ENCODE measurements at places on chromosomes 3 and 15.
A peak's percentile ranks its signal among the peaks of the same experiment; 100 is the strongest.

- H3K27me3 ChIP-seq = no peaks in the 10 kb centered on the region
- H3K36me3 ChIP-seq = no peaks in the 10 kb centered on the region
- peaks cover 5% of the 10 kb centered on the region for H3K4me1 ChIP-seq
Observed at GRCh38 chr15:63473007-63473748, 31.2 kb upstream of the USP3 start.

- no peak overlapping the region for H3K27ac ChIP-seq
- no peaks in the 10 kb centered on the region for H3K27me3 ChIP-seq
- H3K4me1 ChIP-seq = no peaks in the 10 kb centered on the region
- DNase-seq = no peak
- no peak overlapping the region for H3K4me3 ChIP-seq
- H3K36me3 ChIP-seq = no peaks in the 10 kb centered on the region
Observed at GRCh38 chr3:133525435-133525834, 48.1 kb upstream of the CDV3 start.

GRCh38 chr3:13280811-13281506 lies 139.2 kb downstream of the NUP210 start:
- no peaks in the 10 kb centered on the region for H3K4me1 ChIP-seq
- no peak overlapping the region for H3K27ac ChIP-seq
- H3K27me3 ChIP-seq = no peaks in the 10 kb centered on the region

DNA sequence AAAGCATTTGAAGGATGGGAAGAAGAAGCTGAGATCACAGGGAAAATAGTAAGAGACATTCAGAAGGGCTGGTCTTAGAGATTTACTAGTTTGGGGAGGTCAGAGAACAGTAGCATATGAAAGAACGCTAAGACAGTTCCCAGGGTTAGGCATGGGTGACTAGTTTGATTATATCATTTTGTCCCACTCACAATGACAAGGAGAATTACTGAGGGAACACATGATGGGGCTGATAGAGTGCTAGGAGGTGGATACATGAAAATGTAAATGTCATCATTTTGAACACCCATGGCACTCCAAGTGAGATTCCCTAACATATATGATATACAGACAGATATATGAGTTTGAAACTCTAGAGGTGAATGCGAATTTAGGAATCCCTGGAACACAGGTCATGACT lies 9.3 kb upstream of the TARS3 start:
- H3K27me3 ChIP-seq = no peaks in the 10 kb centered on the region
- no peak overlapping the region for H3K4me3 ChIP-seq
- no peak overlapping the region for H3K27ac ChIP-seq

- H3K36me3 ChIP-seq = no peaks in the 10 kb centered on the region
- no peak overlapping the region for H3K4me3 ChIP-seq
- peaks cover 2% of the 10 kb centered on the region for H3K4me1 ChIP-seq
Observed at GRCh38 chr15:80835336-80835735, 56.2 kb downstream of the CEMIP start.

DNA sequence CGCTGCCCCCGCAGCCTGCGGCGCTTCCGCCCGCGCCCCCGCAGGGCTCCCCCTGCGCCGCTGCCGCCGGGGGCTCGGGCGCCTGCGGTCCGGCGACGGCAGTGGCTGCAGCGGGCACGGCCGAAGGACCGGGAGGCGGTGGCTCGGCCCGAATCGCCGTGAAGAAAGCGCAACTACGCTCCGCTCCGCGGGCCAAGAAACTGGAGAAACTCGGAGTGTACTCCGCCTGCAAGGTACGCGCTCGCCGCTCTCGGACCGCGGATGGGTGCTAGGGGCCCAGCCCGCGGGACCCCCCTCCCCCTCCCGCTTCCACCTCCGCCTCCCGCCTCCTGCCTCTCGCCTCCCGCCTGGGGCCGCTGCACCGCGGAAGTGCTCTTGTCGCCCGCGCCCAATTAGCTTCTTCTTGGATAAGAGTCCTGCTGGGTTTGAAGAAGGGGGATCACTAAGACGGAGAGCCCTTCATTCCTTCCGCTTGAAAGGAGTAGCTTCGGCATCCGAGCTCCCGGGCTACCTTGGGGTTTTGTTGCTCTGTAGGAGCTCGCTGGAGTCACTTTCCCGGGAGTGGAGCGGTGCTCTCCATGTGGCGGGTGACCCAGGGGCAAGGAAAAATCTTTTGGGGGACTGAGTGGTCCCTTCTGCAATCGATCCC lies 426 bp downstream of the KAT2B start:
- peak overlapping the region; percentile 69 for H3K27ac ChIP-seq
- no peaks in the 10 kb centered on the region for H3K36me3 ChIP-seq
- H3K4me3 ChIP-seq = peak overlapping the region; percentile 72
- peak; percentile 88 for DNase-seq

- no peaks in the 10 kb centered on the region for H3K27me3 ChIP-seq
- no peaks in the 10 kb centered on the region for H3K4me1 ChIP-seq
- no peak overlapping the region for H3K4me3 ChIP-seq
- no peaks in the 10 kb centered on the region for H3K36me3 ChIP-seq
- no peak for DNase-seq
Observed at GRCh38 chr15:77075528-77075927, 4.6 kb upstream of the TSPAN3 start.

DNA sequence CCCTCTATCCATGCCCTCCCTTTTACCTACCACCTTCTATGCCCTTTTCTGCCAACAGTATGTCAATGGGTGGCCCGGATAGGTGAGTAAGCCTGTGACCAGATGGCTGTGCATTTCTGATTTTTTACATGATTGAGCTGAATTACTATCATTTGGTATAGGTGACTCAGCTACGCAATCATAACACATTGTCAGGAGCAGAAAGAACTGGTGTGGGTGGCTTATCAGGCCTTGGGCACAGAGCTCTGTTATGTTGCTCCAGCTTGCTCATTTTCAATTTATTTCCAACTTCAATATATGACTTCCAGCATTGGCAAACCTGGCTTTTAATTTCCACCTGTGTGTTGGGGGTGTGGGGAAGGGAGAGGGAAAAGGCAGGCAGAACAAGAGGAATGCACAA lies 86.6 kb upstream of the AGBL1 start:
- no peak overlapping the region for H3K4me3 ChIP-seq
- no peak for DNase-seq
- H3K27me3 ChIP-seq = no peaks in the 10 kb centered on the region
- H3K4me1 ChIP-seq = no peaks in the 10 kb centered on the region
- no peaks in the 10 kb centered on the region for H3K36me3 ChIP-seq
- H3K27ac ChIP-seq = no peak overlapping the region

DNA sequence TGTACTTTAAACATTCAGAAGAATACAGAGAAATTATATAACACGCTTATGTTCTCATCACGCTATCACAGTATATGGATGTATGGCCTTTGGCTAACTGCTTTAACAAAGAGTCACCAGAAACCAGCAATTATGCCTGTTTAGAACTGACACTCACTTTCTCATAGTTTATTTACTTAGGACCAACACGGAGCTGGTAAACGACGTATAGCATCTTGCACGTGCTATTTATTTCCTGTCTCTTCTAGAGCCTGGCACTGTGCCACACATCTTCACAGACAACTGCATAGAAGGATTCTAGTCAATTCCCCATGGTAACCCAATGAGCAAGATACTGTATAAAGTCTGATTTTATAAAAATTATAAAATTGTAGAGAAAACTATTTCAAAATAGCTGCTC lies 43.6 kb downstream of the TBC1D2B start:
- H3K27me3 ChIP-seq = no peaks in the 10 kb centered on the region
- no peak for DNase-seq
- no peak overlapping the region for H3K27ac ChIP-seq
- H3K4me3 ChIP-seq = no peak overlapping the region

GRCh38 chr15:31438601-31439265 lies 112.1 kb downstream of the KLF13 start:
- H3K27ac ChIP-seq = no peak overlapping the region
- H3K4me1 ChIP-seq = no peaks in the 10 kb centered on the region
- no peak overlapping the region for H3K4me3 ChIP-seq
- no peaks in the 10 kb centered on the region for H3K36me3 ChIP-seq
- H3K27me3 ChIP-seq = no peaks in the 10 kb centered on the region

- H3K4me1 ChIP-seq = peaks cover 3% of the 10 kb centered on the region
- no peak for DNase-seq
- peak overlapping the region; percentile 97 for H3K27ac ChIP-seq
- H3K4me3 ChIP-seq = no peak overlapping the region
- no peaks in the 10 kb centered on the region for H3K27me3 ChIP-seq
- H3K36me3 ChIP-seq = no peaks in the 10 kb centered on the region
Observed at GRCh38 chr15:89138999-89139612, 50.9 kb downstream of the ABHD2 start.

GRCh38 chr15:54046093-54046492 lies 67.9 kb downstream of the UNC13C start:
- H3K4me1 ChIP-seq = no peaks in the 10 kb centered on the region
- H3K4me3 ChIP-seq = no peak overlapping the region
- H3K27me3 ChIP-seq = no peaks in the 10 kb centered on the region

DNA sequence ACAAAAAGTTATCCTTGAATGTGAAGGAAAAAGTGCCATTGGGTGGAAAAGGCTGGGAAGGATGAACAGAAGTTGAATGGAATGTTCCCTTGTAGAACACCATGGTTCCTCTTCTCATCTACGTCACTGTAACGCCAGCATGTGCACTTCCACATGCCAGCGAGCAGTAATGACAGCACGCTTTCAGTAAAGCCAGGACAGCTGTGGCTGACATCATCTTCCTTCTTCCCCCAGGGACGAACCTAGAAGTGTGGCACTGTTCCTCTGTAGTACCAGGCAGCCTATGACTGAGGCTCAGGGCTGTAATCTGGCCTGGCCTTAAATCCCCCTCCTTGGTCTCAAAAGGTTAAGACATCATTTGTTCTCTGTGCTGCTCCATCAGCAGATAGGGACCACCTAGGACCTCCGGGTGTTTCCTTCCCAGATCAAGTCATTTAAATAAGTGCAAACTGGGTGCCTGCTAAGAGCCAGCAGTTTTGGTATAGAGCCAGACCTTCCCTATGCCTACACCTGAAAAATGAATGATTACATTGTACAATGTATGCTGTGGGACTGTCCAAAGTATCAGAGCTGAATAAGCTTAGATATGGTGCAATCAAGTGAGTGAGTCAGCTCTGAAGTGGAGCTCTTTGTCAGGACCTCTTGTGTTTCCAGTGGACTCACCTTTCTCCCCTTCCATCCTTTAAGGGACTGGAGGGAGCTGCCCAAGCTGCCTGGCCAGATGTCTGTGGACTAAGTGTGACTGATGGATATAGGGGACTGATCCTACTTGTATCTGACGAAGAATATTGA lies 5.6 kb upstream of the SRPRB start:
- no peak overlapping the region for H3K4me3 ChIP-seq
- no peaks in the 10 kb centered on the region for H3K36me3 ChIP-seq
- no peak overlapping the region for H3K27ac ChIP-seq
- H3K27me3 ChIP-seq = no peaks in the 10 kb centered on the region
- H3K4me1 ChIP-seq = no peaks in the 10 kb centered on the region

DNA sequence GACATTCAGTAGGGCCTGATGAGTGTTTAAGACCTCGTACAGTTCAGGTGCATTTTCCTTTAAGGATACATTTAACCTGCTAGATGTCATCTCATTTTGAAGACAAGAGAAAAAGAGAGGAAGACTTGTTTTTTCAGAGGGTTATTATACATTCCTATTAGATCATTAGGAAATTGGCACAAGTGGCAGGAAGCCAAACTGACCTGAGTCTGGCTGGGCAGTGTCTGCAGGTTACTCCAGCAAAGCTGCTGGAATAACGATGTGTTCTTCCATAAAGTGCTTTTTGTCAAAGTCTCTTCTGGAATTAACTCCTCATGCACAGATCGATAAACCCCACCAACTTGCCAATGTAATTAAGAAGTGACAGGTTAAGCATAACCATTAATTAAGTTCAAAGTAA lies 396.4 kb upstream of the TPRG1 start:
- no peak overlapping the region for H3K4me3 ChIP-seq
- no peak for DNase-seq
- peaks cover 19% of the 10 kb centered on the region for H3K4me1 ChIP-seq
- no peaks in the 10 kb centered on the region for H3K27me3 ChIP-seq

GRCh38 chr3:34056951-34057390 lies 258.5 kb downstream of the PDCD6IP start:
- H3K36me3 ChIP-seq = no peaks in the 10 kb centered on the region
- no peak for DNase-seq
- no peaks in the 10 kb centered on the region for H3K4me1 ChIP-seq
- H3K27ac ChIP-seq = no peak overlapping the region
- no peaks in the 10 kb centered on the region for H3K27me3 ChIP-seq

DNA sequence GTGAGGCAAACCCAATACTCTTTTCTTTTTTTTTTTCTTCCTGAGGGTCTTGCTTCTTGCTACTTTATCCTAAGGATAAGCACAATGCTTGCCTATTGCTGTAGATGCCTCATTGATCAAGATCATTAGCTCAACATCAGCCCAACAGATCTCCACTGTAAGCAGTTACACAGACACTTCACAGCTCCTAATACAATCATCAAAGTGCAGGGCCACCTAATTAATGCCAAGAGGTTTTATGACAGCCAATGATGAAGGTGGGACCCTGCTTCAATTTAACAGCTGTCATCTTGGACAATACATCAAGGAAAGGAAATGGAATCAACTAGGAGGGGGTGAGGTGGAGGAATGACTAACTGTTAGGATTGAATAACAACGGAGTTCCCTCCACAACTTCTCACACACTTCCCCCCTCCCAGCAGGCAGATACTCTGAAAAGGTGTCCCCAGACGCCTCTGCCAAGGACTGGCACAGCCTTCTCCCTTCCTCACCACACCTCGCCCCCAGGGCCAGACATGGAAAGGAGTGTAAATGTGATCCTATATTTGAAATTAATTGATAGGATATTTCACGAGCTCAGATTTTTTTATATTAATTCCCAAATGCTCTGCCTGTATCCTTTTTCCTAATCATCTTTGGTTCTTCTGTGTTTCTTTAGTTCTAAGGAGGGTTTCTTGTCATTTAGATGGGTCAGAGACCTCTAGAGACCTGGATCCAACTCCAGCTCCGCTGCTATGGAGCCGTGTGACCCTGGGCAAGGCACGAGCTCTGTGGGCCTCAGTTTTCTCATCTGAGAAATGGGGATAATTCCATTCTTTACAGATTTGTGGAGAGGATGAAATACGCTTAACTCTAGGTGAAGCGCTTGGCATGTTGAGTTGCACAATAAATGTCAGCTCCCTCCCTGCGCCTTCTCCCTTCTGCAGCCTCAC lies 1.2 kb downstream of the DCLK3 start:
- DNase-seq = no peak
- H3K4me1 ChIP-seq = no peaks in the 10 kb centered on the region
- no peaks in the 10 kb centered on the region for H3K27me3 ChIP-seq
- no peaks in the 10 kb centered on the region for H3K36me3 ChIP-seq
- H3K27ac ChIP-seq = no peak overlapping the region

DNA sequence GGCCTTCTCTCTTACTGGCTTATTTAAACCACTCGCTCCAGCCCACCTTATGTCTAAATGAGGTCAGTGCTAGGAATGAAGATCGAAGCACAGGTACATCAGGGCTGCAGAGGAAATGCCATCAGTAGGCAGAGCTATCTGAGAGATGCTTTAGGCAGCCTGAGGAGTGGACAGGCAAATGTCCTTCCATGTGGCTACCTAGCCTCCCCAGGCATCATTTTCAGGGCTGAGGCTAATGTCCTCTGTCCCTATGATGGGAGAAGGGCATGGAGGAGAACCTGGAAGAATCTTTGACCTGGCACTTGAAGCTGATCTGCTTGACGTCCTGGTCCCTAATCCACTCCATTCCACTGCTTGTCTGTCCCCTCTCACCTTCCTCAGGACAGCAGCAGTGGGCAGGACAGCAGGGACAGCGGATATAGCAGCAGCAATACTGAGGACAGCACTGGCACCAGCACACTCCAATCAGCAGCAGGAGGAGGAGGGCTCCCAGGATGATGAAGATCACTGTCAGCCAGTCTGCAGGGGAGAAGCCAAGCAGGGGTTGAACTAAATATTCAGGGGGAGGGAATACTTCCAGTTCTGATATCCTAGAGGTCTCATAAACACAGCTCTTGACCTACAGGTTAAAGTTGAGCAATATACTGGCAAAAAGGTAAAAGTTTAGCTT lies 21.0 kb downstream of the ILDR1 start:
- no peak for DNase-seq
- no peaks in the 10 kb centered on the region for H3K27me3 ChIP-seq
- H3K4me1 ChIP-seq = no peaks in the 10 kb centered on the region
- H3K27ac ChIP-seq = no peak overlapping the region
- no peak overlapping the region for H3K4me3 ChIP-seq
- no peaks in the 10 kb centered on the region for H3K36me3 ChIP-seq

Measured in aorta (tissue), 5 donors.